ENCODE measurements at places on chromosomes 3 and 15.

DNA sequence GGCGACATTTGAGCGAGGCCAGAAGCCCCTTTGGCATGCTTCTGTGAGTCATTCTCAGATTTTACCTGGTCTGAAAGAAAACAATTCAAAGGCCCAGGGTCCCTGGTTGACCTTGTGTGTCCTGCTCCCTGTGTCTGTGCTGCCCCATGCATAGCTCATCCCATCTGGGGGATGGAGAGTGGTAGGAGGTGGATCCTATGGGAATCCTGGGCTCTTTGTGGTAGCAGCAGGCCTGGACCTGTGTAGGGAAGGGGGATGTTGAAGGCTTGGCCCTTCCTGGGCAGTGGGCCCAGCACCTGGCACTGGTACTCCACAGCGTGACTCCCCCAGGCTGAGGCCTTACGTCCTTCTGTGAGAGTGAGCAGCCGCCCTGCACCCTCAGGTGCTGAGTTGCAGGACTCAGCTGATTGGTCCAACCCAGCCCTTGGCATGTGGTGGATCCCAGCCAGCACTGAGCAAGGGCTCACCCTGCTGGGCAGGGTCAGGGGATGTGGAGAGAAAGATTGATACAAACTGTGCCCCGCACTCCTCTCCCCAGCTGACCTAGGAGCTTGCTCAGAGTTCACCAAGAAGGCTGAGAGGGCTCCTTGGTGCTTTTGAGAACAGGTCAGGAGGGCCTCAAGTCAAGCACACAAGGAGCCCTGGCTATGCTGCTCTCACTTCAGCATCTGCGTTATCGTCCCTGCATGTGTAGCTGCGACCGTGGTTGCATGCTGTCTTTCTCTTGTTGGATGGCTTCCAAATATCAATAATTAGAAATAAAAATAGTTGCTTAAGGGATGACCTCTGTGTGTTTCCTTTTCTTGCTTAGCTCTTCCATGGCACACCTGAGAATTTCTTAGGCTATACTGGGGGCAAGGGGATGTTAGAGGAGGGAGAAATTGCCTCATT is 21.4 kb upstream of the JMJD7 start:
- DNase-seq: no peak

DNA sequence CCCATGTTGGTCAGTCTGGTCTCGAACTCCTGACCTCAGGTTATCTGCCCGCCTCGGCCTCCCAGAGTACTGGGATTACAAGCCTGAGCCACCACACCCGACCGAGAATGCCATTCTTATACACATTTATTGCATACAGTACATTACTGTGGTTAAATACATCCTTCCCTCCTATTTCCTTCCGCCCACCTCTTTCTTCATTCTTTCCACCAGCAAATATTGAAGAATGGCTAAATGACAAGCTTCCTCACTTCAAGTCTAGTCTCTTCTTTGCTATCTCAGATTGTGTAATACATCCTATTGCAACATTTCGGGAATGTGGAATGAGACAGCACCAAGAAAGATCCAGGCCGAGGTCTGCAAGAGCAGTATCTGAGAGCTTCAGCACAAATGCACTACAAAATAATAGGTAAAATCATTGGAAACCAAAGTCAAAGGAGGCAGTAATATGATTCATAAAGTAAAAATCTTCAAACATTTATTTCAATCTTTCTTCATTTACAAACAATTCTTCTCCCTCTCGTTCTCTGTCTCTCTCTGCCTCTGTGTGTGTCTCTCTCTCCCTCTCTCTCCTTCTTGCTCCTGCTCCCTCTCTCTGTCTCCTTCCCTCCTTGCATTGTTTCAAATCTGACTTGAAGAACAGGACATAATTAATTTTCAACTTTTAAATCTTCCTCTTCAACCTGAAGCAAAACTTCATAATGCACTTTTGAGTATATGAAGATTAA is 94.7 kb upstream of the TGFBR2 start:
- peak; percentile 92 for DNase-seq

DNA sequence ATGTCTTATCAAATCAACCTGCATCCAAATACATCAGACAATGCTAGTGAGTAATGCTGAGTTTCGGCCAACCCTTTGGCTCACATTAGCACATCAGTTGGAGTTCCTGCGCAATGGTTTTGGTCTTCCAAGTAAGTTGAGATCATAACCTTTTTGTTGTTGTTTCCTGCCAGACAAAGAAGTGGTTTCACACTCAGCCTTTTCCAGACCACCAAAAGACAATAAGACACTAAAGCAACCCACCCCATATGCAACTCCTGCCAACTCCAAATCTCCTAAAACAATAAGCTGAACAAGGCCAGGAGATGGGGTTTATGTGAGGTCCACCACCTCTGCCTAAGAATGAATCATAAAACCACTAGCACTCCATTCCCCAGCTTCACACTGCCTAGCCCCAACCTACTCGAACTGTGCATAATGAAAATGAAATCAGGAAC is 177.0 kb downstream of the ERC2 start:
- peak; percentile 9 for DNase-seq

DNA sequence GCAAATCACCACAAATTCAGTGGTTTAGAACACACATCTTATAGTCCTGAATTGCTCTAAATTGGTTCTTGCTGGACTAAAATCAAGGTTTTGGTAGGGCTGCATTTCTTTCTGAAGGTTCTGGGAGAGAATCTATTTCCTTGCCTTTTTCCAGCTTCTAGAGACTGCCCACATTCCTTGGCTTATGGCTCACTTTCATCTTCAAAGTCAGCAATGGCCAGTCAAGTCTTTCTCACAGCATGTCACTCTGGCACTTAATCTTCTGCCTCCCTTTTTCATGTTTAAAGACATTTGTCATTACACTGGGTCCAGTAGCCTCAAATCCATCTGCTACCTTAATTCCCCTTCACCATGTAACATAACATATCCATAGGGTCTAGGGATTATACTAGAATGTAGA is 149.0 kb downstream of the NEK10 start:
- DNase-seq: peak; percentile 16

DNA sequence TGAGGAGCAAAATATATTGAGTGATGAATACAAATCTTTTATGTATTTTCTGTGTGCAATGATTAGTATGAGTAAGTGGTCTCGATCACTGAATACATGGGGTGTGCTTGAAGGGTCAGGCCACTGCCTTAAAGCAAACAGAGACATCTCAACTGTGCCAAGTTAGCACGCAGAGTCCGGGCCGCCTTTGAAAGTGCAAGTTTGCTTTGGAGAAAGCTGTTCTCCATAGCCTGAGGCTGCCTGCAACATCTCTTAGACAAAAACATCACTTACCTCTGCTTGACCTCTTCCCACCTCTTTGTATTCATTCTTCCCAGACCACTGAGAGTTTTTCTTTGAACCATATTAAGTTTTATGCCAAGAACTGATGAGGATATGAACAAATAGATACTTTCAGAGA is 267.0 kb downstream of the ZBTB20 start:
- DNase-seq: no peak

DNA sequence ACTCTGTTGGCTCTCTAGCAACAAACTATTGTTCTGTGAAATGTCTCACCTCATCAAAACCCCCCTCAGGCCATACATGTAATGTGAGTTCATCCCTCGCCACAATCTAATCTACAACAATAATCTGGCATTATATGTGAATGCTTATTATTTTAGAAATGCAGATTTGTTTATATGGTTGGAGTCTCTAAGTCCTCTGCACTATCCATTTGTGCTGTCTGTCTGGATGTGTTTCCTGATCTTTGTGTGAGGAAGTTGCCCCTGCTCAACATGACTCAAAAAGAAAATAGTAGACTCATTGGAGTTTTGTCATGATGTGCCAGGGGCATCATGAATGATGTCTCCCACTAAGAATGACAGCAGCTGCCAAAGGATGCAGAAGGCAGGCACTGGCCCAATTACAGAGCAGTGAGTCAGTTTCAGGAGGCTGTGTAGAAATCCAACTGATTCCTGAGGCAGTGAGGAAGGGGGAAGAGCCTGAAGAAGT is 161.6 kb upstream of the PDZRN3 start:
- peak; percentile 95 for DNase-seq

- DNase-seq: no peak
Observed at GRCh38 chr3:124207873-124208485, 216.1 kb upstream of the ROPN1 start.

DNA sequence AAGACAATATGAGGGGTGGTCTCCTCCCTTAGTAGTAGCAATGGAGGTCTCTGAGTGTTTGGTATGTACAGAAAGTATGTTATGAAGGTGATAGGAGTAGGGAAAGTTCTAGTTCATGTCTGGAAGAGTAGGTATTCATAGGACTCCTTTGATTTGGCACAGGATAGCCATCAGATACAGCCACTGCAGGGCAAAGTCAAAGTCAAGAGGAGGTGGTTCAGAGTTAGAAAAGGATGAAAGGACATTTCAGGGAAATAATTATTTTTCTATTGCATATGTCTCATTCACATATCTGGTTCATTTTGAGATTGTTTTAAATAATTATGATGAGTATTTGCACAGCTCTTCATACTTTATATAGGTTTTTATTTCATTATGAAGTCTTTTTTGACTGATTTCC is 381.1 kb downstream of the MFSD1 start:
- DNase-seq: no peak

GRCh38 chr3:64915778-64916177 is 228.0 kb upstream of the ADAMTS9 start:
- peak; percentile 3 for DNase-seq

DNA sequence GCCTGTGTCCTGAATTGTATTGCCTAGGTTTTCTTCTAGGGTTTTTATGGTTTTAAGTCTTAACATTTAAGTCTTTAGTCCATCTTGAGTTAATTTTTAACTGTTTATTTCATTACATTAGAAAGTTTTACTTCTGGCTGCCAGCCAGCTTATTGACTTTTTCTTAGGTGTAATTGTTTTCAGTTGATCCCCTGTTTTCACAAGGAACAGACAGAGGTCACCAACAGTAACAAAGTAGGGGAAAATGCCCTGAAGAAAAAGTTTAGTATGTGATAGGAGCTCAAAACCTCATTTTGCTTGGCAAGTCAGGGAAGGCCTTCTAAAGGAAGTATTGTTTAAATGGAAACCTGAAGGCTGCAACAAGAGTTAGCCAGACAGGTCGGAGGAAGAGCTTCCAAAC is 10.4 kb downstream of the WDR48 start:
- no peak for DNase-seq

- DNase-seq: peak; percentile 82
Observed at GRCh38 chr3:4716706-4717362, 223.7 kb downstream of the ITPR1 start.

- DNase-seq: no peak
Observed at GRCh38 chr15:51186891-51187290, 92.2 kb upstream of the TNFAIP8L3 start.

- no peak for DNase-seq
Observed at GRCh38 chr3:61371123-61371522, 119.9 kb upstream of the FHIT start.

DNA sequence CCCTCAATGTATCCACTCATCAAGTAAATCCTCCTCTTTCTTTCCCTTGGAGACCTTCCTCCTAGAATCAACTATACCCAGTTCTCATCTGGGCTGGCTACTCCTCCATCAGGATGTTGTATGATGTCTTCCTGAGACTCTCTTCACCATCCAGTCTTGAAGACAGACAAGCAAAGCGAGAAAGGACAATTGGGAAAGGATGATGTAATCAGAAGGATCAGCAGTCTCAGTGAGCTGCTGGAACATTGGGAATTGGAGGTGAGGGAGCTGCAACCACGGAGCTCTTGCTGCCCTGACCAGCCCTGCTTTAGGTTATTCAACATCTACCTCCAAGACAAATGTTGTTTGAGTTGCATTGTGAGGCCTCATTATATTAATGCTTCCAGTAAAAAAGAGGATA is 48.0 kb upstream of the UBP1 start:
- DNase-seq: no peak

DNA sequence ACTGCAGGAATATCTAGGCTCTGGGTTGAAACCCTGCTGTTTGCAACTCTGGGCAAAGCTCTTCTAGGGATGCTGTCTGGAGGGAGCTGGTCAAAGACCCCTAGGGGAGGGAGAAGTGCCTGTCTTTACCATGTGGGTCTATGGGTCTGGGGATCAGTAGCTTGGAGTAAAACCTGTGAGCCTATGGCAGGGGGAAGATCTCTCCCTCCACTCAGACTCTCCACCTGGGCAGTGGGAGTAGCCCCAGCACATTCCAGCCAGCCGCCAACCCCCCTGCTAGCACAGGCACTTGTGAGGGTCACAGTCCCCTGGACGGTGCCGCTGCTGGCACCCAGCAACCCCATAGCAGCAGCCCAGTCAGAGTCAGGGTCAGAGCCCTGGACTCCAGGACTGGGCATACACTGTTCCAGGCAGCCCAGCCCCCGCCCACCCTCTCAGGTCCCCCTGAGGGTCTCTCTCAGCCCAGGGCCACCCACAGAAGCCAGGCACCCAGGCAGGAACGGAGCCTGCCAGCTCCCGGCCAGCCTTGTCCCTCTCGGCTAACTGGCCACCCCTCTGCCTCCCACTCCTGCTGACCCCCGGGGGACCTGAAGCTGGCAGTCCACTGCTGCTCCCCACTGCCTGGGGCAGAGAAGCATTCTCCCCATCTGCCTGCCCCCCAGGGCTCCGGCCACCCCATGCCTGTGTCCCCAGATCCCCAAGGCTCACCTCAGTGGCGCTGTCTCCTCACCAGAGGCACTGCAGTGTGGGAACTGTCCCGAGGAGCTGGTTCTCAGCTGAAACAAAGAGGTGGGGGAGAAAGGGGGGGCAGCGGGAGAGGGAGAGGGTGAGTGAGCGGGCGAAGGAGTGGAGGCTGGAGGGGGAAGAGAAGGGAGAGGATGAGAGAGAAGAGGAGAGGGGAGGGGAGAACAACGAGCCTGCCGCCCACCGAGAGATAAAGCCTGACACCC is 10.8 kb downstream of the GLYCTK start:
- DNase-seq: no peak

DNA sequence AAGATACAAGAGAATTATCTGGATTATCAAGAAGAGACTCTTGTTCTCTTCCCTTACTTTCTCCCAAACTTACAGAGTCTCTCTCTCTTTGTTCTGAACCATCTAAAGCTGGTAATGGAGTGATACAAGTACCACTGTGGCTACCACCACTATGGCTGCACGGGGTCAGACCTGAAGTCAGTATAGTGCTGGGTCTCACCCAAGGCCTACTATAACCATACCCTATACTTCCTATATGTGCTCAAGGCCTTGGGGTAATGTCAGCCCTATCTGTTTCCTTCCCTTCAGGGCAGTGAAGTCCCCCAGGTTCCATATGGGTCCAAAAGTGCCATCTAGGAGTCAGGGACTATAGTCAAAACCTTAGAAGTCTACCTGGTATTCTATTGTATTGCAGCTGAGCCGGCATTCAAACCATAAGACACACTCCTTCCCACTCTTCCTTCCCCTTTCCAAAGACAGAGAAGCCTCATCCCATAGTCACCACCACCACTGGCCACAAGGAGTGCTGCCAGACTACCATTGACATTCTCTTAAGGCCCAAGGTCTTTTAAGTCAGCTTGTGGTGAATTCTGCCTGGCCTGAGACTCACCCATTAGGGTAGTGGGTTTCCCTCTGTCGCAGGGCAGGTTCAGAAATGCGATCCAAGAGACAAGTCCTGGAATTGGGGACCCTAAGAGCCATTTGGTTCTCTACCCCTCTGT is 615.0 kb upstream of the NECTIN3 start:
- DNase-seq: no peak

DNA sequence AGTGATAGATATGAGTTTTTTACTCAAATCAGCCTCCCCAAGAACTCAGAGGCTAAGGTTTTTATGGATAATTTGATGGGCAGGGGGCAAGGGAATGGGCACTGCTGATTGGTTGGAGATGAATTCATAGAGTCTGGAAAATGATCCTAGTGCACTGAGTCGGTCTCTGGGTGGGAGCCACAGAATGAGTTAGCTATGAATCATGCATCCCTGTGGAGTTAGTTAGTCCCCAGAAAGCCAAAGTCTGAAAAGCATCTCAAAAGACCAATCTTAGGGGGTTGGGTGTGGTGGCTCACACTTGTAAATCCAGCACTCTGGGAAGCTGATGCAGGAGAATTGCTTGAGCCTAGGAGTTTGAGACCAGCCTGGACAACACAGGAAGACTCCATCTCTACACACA is 516.1 kb downstream of the AGBL1 start:
- DNase-seq: no peak

Data from GM23248 (cell line).